Activated CD4-positive, alpha-beta T cell treated with anti-CD3 and anti-CD28 coated beads, Interleukin-2, amount 50 U/mL, for 4 hours (primary cell): ENCODE measurements at places on chromosomes 13 and 19.

- no peak for DNase-seq
Observed at GRCh38 chr19:33740811-33741396, 55.8 kb upstream of the KCTD15 start.

- no peak for DNase-seq
Observed at GRCh38 chr13:34864671-34865070, 77.4 kb upstream of the NBEA start.

DNA sequence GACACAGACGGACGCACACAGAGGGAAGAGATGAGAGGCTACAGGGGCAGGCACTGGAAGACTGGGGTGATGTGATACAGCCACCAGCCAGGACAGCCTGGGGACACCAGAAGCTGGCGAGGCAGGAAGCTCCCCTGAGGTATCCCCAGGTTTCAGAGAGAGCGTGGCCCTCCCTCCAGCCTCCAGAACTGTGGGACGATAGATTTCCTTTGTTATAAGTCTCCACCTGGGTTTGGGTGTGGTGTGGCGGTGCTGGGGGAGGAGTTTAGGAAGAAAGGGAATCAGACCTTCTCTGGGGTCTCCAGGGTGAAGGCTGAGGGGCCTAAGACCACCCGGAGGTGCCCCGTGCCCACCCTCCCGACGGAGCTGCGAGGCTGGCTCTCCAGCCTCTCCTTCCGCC, 2.7 kb upstream of the ASPDH start:
- no peak for DNase-seq

DNA sequence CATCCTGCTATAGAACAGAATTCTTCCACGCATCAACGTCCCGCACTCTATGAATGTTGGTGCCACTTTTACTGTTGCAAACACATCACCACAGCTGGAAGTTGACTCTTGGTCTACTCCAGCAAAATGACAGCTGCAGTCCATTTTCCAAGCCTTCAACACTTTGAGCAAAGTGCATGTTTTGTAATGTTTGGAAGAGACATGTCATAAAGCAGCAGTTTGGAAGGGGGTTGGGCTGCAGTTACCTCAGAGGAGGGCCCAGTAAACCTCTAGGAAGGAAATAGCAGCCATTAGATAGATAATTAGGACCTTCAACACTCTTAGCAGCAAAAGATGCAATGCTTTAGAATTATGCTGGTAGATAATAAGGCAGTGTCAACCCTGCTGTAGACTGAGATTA, 323.6 kb downstream of the TDRD3 start:
- no peak for DNase-seq

GRCh38 chr19:4018140-4018613, 10.6 kb downstream of the PIAS4 start:
- no peak for DNase-seq

DNA sequence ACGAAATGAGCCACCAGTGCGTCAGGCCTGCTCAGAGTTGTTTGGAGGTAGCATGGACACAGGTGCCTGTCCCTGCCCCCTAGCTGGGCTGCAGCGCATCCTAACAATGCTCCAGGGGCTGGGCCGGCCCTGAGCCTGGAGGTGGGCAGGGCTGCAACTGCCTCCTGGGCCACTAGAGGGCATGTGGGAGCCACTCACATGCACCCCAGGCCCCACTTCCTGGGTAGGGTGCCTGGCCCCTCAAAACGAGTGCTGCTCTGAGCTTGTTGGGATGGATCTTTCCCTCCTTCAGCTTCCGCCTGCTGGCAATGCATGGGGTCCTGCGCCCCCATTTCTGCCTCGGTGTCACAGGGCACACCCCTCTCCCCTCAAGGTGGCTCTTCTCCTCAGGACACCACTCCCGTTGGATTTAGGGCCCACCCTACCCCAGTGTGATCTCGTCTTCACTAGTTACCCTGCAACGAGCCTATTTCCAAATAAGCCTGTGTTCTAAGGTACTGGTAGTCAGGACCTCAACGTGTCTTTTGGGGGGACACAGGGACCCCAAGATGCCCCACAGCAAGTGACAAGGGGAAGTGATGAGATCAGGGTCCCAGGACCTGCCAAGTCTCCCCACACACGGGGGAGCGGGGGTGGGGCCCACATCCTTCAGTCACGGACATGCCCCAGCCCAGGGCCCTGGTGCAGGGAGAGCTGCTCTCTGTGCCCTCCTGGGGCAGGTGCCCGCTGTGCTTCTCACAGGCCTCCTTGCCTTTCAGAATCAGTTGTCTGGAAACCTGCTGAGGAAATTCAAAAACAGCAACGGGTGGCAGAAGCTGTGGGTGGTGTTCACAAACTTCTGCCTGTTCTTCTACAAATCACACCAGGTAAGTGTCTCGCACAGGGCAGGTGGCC, 131.3 kb downstream of the STK24 start:
- peak; percentile 72 for DNase-seq

DNA sequence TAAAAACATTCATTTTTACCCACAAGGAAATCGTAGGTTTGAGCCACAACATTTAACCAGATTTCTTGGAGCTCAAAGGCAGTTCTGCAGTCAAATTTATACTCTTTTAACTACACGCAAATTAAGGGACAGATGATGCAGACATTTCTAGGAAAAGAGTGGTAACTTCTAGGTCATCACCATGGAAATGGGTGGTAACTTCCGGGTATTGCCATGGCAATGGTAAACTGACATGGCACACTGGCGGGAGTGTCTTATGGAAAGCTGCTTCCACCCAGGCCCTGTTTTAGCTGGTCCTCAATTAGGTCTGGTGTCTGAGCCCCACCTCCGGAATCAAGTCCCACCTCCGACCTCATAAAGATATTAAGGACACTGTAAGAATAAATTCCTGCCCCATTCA, 10.4 kb upstream of the LYPD5 start:
- no peak for DNase-seq

- DNase-seq, result no peak
Observed at GRCh38 chr19:35261356-35262100, 7.2 kb upstream of the USF2 start.

DNA sequence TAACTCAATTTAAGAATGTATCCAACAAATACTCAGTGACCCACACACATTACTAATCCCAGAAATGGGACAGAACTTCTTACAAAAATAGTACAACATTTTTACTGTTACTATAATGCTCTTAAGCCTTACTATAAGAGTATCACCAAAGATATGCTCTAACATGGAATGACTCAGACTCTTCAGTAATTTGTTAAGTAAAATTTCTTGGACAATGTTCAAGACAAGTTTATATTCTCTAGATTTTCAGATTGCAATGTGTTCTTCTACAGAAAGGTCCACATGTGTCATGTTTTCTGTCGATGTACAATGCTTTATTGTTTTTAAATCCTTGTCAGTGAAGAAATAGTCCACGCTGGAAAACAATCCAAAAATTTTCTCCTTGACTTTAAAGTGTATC, 66.3 kb upstream of the RFXAP start:
- DNase-seq, result no peak

GRCh38 chr13:73702419-73703071, 431.7 kb downstream of the KLF12 start:
- peak; percentile 17 for DNase-seq

- no peak for DNase-seq
Observed at GRCh38 chr19:45848922-45849321, 14.0 kb downstream of the SYMPK start.

GRCh38 chr13:35675651-35676050, 199.2 kb upstream of the MAB21L1 start:
- no peak for DNase-seq

- no peak for DNase-seq
Observed at GRCh38 chr19:44608391-44608821, 5.0 kb upstream of the IGSF23 start.

GRCh38 chr13:108249150-108249549, 20.4 kb upstream of the TNFSF13B start:
- DNase-seq, result no peak

DNA sequence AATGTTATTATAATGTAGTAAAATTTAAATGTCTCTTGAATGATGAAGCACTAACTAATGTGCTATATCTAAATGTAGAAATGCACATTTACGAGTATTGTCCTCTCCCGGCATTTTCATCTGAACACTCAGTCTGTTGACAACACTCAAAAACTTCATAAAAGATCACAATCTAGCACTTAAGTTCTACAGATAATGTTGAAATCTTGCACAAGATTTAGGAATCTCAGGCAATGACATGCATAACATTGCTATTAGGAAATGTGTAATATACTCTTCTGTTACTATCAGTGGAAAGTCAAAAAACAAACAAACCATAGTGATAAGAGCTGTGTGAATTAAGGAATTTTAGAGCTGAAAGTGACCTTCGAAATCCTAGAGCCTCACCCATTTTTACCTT, 37.5 kb upstream of the XPO4 start:
- no peak for DNase-seq

DNA sequence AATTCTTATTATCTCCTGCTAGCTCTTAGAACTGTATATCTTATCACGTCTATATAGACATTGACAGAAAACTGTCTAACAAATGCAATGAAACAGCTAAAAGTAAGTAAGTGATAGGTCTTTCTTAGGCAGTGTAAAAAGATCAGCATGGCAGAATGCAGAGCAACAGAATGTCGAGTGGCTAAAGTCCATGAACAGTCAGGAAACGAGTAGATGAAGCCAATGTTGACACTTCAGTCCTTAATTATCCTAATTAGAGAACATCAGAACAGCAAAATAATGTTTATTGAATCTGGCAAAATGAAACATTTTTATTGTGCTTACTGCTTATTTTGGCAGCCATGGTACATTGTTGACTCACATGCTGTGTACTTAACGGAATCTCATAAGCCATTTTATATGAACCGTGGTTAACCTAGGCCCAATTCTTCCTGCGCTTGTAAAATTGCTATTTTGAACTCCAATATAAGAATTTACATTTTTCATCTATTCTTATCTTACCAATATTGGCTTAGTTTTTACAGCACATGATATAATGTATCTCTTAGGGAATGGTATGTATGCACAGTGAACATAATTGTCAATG, 748.1 kb downstream of the DACH1 start:
- no peak for DNase-seq

- no peak for DNase-seq
Observed at GRCh38 chr13:43031881-43032280, 8.5 kb downstream of the DNAJC15 start.

DNA sequence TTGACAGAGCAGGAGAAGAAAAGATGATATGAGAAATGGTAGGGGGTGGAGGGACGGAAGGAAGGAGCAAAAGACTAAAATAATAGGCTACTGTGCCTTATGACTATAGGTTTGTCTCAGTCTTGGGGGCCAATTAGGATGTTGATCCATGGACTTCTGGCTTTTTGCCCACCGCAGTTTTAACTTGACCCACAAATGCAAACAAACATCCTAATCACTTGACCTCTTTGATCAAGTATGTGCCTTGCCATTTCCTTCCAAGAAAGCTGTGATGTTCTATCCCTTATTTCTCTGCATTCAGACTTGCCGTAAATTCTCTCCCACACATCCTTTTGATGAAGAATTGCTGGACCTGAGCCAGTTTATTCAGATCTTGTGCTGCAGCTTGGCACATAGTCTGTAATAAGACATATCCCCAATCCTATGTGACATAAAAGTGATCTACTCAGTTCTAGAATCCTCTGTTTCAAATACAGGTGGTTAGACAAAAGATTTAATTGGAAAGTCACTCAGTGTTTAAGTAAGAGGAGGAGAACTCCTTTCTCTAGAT, 62.8 kb downstream of the TPT1 start:
- no peak for DNase-seq

DNA sequence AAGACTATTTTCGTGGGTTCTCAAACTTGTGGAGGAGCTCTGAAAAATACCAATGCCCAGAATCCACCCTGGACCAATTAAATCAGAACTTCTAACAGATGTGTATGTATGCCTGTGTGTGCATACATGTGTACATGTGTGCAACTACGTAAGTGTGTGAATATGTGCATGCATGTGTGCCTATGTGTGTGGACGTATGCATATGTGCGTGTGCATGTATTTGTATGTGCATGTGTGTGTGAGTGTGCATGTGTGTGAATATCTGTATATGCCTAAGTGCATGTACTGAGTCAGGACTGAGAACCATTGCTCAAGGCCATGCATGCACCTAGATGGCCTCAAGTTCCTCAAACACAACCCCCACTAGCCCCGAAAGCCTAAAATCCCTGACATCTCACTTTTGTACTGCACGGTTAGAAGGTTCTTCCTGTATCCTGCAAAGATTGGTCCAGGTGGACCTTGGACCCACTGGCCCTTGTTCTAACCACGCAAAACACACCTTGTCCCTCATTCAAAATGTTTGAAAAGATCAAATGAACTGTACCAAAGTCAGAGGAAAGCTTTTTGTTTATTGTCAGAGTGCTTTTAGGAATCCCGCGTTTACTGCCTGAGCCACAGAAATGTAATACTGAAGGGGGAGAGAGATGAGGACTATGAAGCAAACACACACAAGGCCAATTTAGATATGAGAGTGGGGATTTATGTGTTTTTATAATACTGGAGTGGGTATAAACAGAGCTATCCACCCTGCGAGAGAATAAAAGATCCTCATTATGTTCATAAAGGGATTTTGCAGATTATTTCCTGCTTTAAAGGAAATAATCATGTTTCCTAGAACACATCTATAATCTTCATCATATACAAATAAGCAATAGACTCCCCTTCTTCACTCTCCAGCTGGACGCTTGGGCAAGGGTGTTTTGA, 39.1 kb downstream of the LATS2 start:
- DNase-seq, result no peak

DNA sequence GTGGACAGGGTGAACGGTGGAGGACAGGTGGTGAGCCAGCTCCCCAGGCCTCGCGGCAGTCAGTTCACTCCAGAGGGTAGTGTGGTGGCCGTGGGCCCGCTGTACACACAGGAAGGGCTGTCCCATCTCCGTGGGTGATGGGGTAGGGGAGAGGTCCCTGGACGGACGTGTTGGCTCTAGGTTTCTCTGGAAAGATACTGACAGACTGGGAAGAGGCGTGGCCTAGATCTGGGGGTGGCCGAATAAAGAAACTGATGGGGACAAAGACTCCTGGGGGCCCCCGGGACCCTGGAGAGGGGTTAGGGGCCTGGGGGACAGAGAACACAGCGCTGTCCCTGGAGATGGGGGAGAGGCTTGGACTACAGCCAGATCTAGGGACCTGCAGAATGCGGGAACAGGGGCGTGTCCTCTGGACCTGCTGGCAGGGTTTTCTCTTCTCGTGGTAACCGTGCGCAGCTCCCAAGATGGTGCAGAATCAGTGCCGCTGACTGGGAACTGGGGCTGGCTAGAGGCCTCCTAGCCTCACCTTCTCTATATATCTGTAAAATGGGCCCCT, 4.0 kb upstream of the PRAM1 start:
- no peak for DNase-seq

DNA sequence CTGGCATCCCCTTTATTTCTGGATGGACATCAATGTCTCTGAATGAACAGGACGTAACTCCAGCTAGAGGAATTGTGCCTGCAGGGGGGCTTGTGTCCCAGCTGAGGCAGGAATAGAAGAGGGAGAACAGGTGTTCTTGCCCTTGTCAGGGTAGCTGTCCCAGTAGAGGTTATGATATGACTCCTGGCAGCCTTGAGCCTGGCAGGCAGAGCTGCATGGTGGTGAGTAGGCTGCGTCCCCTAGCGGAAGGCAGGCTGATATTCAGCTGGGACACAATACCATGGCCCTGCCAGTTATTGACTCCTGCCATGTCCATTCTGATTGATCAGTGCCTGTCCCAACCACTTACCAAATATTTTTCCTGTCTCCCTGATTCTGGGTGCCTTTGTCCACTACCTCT, 197.2 kb downstream of the RAP2A start:
- no peak for DNase-seq

GRCh38 chr13:94112227-94112626, 367.3 kb downstream of the DCT start:
- no peak for DNase-seq

GRCh38 chr13:51556740-51557139, 27.5 kb upstream of the WDFY2 start:
- no peak for DNase-seq
